ENCODE measurements at places on chromosomes 7 and 10.

DNA sequence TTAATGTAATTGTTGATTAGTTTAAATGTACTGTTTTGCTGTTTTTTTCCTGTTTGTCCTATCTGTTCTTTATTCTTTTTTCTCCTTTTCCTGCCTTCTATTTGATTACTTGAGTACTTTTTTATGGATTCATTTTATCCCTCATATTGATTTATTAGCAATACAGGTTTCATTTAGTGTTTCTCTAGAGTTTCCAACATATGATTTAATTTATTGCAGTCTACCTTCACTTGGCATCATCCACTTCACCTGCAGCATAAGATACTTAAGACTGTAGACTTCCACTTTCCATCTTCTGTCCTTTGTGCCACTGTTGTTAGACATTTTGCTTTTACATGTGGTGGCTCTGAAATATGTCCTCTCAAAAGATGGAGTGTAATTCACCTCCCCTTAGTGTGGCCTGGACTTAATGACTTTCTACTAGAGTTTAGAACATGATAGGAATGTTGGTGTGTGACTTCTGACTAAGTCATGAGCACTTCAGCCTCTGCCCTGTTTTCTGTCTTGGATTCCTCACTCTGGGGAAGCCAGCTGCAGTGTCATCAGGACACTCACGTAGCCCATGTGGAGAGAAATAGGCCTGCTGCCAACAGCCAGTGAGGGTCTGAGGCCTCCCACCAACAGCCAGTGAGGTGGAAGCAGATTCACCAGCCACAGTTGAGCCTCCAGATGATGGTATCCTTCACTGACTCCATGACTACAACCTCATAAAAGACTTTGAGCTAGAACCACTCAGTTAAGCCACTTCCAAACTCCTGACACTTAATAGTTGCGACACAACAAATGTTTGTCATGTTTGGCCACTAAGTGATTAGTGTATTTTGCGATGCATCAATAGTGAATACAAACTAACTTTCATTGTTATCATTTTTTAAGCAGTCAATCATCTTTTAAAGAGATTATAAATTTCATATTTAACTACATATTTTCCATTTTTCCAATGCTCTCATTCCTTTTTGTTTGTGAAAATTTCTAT lies 643.5 kb upstream of the DPP6 start:
- DNase-seq, result no peak

- no peak for DNase-seq
These were observed 59.8 kb downstream of the CSGALNACT2 start for GRCh38 chr10:43197834-43198681.

DNA sequence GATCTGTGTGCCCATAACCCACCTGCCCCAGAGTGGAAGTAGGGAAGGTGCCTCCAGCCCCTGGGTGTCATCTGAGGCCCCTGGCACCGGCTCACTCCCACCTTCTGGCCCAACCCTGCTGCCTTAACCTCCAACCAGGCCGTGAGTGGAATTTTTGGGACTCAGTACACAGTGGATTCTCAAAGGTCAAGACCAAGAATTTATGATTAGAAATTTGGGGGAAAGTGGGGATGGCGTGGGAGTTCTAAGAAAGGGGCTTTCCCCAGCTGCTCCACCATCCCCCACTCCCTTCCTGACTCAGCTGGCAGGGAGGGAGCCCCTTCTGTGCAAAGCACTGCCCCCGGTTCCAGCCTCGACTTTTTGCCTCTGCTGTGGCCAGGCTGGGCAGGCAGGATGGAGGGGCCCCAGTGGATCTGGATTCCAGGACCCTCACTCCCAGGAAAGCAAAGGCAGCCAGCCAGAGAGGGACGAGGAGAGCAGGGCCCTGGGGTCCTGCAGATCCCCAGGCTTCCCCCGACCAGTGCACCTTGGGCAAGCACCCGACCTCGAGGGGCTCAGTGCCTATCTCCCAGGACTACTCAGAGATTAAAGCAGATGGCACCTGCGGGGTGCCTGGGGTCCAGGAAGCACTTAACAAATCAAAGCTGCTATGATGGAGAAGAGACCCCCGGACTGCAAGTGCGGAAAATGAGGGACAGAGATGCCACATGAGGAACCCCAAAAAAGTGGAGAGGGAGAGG lies 12.8 kb downstream of the SPOCK2 start:
- no peak for DNase-seq

GRCh38 chr10:117134306-117135025 lies 3.6 kb downstream of the VAX1 start:
- DNase-seq, result no peak

GRCh38 chr7:108488768-108489538 lies 32.7 kb upstream of the NRCAM start:
- no peak for DNase-seq

DNA sequence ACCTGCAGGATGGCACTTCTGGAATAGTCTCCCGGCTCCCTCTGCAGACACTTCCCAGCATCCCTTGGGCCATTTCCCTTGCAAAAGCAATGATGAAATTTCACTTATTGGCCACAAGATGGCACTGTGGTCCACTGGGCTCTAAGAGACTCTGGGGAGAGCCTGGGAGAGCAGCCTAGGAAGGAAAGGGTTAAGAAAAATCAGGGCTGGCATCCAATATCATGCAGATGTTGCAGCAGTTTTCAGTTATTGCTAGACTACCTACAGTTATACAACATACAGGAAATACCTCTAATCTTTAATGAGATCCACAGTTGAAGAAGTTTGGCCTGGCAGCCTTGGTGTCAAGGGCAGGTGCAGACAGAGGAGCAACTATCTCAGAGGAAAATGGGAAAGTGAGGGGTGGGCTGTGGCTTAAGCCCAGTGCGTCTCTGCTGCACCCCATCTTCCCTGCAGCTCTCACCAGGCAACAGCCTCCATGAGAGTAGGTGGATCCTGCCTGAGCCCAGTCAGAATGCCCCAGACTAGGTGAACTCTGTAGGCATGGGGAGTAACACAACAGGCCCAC lies 100.2 kb upstream of the PRSS58 start:
- DNase-seq, result peak; percentile 17

DNA sequence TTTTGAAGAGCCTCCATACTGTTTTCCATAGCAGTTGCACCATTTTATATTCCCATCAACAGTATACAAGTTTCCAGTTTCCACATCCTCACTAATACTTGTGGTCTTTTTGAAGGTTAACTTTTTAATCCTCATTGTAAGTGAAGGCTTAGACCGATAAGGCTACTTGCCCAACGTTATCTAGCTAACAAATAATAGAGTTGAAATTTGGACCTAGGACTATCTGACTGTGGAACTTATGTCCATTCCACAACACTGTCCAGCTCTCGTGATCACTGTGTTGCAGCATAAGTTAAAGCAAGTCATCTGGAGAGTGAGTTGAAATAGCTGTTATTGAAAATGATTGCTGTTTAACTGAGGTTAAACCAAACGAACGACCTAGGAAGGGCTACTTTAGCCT lies 84.0 kb downstream of the ZNF92 start:
- no peak for DNase-seq

- no peak for DNase-seq
These were observed 25.3 kb downstream of the GARIN1A start for GRCh38 chr7:128697302-128697905.

DNA sequence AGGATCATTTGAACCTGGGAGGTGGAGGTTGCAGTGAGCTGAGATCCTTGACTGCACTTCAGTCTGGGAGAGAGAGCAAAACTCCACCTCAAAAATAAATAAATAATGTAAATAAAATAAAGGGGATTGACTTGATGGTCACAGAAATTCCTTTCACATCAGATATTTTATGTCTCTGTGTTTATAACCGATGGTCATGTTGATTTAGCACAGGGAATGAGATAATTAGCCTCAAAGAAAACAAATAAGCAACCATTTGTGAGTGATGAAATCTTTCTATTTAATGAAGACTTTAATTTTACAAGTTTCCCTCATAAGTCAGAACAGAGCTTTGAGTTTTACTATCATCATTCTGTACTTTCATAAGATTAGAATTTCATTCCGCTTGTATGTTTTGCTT lies 64.8 kb upstream of the NUPR2 start:
- no peak for DNase-seq

DNA sequence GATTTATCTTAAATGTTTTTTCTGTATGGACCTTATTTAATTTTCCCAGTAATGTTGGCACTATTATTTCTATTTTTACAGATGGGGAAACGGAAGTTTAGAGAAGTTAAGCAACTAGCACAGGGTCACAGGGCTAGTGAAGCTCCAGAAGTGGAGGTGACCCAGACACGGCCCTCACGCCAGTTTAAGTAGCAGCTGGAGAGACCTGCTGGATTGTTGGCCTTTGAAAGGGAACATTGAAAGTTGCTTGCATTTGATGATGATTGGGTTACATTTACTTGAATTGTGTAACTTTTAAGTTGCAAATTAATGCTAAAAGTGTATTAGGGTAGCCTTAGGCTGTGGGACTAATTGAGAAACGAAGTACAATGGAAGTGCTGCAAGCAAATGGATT lies 25.6 kb downstream of the CDK14 start:
- DNase-seq, result no peak

DNA sequence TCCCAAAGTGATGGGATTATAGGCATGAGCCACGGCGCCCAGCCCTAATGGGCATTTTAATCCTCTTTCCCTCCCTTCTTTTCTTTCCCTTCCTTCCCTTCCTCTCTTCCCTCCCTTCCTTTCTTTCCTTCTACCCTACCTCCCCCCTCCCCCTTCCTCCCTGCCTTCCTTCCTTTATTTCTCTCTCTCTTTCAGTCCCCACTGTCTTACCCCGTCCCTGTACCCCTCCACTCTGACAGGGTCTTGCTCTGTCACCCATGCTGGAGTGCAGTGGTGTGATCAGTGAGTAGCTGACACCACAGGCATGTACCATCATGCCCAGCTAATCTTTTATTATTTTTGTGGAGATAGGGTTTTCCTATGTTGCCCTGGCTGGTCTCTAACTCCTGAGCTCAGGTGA lies 24.2 kb downstream of the LCOR start:
- DNase-seq, result no peak

- no peak for DNase-seq
These were observed 334.5 kb downstream of the SORCS1 start for GRCh38 chr10:106830006-106830405.

GRCh38 chr7:108328174-108328651 lies 128.0 kb downstream of the NRCAM start:
- DNase-seq, result no peak

DNA sequence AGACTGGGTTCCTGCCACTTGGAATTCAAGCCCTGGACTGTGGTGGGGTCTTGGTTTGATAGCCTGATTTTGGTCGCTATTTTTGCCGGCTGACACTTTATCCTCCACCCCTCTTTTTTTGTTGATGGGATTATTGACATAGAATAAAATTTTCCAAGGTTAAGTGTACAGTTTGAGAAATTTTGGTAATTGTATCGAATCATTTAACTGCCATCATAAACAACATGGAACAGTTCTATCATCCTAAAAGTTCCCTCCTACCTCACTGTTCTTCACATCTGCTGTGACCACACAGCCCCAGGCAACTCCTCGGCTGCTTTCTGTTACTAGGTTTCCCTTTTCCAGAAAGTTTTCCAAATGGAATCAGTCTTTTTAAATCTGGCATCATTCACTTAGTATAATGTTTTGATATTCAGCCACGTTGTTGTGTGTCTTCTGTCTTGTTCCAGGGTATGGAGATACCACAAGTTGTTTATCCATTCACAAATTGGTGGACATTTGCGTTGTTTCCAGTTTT lies 50.6 kb upstream of the STEAP1B start:
- no peak for DNase-seq

DNA sequence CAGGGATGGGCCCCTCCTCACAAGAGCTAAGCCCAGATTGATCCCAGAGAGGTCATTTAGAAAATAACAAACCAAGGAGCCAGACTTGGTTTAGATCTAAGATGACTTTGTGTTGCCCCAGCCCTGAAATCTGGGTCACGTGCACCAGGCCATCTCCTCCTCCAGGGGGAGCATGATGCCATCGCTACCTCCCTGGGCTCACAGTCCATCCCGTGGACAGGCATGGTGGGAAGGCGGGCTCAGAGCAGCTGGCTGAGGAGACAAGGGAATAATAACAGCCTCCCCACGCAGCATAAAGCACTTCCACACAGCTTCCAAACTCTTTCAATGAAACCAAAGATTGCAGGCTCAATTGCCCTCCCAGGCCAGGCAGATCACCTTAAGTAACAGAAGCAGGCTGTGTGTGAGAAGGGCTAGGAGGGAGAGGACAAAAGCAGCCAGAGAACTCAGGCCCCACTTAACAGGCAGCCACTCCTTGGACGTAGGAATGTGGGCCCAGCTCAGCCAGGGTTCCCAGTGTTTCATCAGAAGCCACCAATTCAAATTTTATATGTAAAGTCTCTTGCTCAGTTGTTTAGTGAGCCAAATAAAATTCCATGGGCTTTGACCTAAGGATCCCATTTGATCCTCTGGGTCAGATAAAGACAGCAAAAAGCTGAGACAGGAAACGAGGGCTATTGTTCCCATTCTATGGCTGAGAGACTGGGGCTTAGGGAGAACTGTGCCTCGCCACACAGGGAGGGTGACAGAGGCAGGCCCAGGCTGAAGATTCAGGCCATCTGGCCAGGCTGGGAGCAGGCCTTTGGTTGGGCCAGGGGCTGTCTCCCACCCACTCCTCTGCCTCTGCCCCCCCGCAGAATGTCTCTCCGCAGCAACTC lies 100.2 kb downstream of the COL13A1 start:
- DNase-seq, result peak; percentile 64

DNA sequence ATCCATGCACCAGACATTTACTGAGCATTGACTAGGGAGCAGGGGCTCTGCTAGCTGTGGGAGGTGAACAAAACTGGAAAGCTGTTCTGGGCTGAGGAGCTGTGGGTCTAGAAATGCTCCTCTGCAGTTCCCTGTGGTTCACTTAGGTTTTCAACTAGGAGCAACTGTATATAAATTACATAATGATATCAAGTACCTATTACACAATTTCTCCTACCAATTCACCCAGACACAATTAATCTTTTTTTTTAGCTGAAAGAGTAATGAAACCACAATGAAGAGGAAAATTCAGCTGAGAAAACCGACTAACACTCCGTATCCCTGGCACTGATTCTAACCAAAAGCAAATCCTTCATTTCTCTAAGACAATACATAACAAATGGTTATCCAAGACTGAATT lies 39.4 kb downstream of the COL28A1 start:
- DNase-seq, result no peak
